Fibroblast of pulmonary artery (primary cell): ENCODE measurements at places on chromosomes 4 and X.

- DNase-seq, result no peak
These were observed 21.3 kb downstream of the ADGRG4 start for GRCh38 chrX:136322064-136322463.

DNA sequence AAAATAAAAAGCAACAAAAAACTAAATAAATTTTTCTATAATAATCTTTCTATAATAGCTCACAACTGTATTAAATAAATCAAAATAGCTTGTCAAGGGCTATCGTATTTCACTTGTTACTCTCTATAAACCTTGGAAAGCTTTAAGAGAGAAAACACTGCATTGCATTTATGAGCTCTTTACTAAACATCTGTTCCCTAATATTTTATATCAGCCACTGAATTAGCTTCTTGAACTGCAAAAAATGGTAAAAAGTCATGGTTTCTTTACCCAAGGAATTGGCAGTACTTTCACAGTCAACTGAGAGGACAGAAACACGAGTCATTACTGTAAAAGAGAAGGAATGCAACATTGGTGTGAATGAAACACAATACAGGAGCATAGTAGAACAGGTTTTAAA is 671.2 kb downstream of the PCDH18 start:
- peak; percentile 4 for DNase-seq

DNA sequence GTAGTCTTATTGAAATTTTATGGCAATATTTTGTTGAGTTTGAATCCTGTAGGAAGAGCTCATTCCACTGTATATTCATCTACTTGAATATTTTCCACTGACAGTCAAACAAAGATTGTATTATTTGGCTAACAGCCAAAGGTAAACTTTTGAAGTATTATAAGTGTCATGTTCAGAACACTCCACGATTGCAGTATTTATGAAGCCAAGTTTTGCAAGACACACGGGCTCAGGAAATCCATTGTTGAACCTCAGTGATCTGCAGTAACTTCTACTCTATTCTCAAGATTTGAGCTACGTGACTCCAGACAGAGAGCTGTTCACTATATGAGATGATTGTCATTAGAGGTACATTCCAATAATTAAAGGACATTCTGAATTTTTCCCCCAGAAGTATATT is 302.7 kb upstream of the ADGRL3 start:
- peak; percentile 13 for DNase-seq

DNA sequence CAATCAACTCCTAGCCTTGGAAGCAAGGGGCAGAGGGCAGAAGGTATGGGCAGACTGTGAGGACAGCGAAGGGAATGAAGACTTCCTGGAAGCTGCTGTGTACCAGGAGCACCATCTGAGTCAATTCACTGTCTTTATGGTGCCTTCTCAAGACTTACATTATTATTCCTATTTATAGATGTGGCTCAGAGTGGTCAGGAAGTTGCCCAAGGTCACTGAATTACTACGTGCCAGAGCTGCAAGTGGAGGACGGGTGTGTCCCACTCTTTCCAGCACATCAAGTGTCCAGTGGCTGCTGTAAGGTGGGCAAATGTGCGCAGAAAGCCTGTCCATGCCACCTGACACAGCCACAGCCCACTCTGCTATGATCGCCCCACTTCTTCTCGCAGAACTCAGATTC is 32.0 kb downstream of the SMPX start:
- no peak for DNase-seq

- no peak for DNase-seq
These were observed 287.3 kb downstream of the STK32B start for GRCh38 chr4:5338531-5338930.

DNA sequence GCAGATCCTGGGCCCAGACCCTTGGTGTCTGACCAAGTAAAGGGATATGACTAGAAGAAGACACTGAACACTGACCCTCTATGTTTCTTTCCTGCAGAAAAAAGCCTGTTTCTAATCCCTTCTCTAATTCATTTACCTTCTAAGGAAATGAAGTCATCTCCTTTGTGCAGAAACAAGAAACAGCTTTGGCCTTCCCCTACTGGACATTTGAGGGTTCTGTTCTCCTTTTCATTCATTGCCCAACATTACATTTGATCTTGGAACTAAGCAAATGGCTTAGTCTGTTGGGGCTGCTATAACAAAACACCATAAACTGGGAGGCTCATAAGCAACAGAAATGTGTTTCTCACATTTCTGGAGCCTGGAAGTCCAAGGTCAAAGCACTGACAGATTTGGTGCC is 20.0 kb downstream of the HCCS start:
- DNase-seq, result peak; percentile 3

- peak; percentile 49 for DNase-seq
These were observed 22.6 kb upstream of the CD38 start for GRCh38 chr4:15755321-15756155.

DNA sequence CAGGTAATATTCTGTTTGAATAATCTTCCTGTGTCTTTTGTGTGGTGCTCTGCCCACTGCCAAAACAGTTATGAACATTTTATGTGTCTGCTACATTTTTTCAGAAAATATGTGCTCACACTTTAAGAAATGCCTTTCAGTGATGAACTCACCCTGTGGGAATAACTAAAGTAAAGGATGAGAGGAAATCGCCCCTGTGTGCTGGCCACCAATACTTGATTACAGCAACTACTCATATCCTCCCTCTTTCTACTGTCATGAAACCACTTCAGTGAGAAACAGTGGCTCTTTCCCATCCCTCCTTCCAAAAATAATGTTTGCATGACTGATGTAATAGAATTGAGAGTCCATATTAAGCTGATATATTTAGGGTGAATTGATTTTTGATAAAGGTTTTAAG is 900.9 kb downstream of the RAB28 start:
- peak; percentile 75 for DNase-seq

DNA sequence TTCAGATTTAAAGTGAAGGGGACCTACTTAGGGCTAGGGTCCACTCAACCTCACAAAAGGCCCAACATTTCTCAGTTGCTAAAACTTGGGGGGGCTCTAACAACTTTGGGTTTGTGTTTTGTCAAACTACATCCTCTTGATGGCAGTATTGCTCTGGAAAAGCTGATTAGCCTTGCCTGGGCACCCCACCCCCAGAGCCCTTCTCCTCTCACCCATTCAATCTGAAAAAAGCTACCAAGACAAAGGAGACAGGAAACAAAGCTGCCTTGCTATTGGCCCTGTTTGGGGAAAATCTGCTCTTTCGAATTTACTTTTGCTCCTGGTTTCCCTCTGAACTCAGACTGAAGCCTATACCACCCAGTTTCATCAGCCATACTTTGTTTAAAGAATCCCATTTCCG is 195.2 kb upstream of the STK26 start:
- DNase-seq, result peak; percentile 7

GRCh38 chr4:62377245-62377644 is 1177.1 kb downstream of the ADGRL3 start:
- no peak for DNase-seq

GRCh38 chr4:76830612-76830963 is 67.4 kb downstream of the SOWAHB start:
- DNase-seq, result no peak

DNA sequence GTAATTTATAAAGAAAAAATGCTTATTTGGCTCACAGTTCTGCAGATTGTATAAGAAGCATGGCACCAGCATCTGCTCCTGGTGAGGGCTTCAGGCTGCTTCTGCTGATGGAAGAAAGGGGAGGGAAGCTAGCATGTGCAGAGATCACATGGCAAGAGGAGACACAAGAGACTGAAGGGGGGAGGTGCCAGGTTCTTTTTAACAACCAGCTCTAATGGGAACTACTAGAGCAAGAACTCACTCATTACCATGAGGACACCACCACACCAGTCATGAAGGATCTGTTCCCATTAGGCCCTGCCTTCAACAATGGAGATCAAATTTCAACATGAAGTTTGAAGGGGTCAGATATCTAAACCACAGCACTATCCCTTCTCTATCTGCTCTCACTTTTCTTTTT is 9.4 kb upstream of the COPS4 start:
- no peak for DNase-seq

GRCh38 chr4:26434030-26434639 is 56.1 kb downstream of the CCKAR start:
- DNase-seq, result peak; percentile 67

- no peak for DNase-seq
These were observed 959 bp upstream of the REST start for GRCh38 chr4:56906489-56907393.

- DNase-seq, result peak; percentile 15
These were observed 507 bp downstream of the MFAP3L start for GRCh38 chr4:170025523-170026252.

DNA sequence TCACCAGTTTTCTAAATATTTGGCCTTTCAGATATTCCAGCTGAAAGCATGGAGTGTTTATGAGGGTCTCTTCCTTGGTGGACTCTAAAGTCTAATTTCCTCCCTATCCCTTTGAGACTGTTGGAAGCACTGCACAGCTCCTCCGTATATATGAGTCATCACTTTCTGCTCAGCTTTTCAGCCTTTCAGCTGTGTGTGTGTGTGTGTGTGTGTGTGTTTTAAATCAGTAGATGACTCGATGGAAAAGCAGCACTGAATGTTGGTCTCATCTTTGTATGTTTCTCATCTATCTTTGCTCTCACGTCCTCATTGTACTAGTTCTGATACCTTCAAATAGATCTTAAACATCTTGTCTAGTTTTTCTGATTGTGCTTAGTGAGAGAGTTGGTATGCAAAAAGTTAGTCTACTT is 81.6 kb downstream of the ZFX start:
- DNase-seq, result peak; percentile 85

DNA sequence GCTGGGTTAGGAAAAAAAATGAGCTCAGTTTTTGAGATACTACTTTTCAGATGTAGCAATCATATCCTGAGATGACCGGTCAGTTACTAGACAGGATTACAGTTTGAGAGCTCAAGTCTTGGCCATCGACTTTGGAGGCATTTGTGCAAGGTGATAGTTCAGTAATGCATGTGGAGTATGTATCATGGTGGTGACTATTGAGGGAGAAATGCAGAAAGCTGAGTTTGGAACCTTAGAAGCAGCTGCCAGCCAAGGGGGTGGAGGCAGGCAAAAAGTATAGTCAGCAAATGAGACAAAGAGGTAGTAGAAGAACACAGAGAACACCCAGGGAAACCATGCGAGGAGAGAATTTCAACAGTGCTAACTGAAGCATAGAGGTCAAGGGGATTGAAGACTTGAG is 48.7 kb upstream of the SLC4A4 start:
- DNase-seq, result no peak

- peak; percentile 22 for DNase-seq
These were observed 224.5 kb upstream of the TAPT1 start for GRCh38 chr4:16450724-16451123.

DNA sequence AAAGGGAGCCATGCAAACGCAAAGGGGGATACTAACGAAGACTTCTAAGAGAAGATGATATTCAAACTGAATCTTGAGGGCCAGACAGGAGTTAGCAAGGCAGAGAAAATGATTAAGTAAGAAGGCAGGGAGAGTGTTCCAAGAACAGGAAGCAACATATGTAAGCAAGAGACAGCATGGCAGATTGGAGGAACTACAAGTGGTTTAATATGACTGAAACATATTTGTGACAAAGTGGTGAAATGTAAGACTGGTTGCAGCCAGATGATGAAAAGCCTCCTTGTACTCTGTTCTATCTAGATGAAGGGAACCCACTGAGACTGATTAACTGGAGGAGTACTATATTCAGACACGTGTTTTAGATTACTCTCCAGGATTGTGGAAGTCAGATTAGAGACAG is 116.6 kb upstream of the DIAPH2 start:
- DNase-seq, result no peak

- peak; percentile 44 for DNase-seq
These were observed 65.9 kb downstream of the FAT1 start for GRCh38 chr4:186657764-186658163.

- DNase-seq, result no peak
These were observed 501.0 kb downstream of the PPARGC1A start for GRCh38 chr4:23388699-23389395.

DNA sequence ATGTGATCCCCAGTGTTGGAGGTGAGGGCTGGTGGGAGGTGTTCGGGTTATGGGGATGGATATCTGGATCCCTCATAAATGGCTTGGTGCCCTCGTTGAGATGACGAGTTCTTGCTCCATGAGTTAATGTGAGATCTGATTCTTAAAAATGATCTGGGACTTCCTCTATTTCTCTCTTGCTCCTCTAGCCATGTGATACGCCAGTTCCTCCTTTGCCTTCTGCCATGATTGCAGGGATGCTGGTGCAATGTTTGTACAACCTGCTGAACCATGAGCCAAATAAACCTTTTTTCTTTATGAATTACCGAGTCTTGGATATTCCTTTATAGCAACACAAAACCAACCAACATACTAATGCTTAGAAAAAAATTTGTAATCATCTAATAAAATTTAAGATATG is 56.6 kb downstream of the STAP1 start:
- DNase-seq, result no peak

DNA sequence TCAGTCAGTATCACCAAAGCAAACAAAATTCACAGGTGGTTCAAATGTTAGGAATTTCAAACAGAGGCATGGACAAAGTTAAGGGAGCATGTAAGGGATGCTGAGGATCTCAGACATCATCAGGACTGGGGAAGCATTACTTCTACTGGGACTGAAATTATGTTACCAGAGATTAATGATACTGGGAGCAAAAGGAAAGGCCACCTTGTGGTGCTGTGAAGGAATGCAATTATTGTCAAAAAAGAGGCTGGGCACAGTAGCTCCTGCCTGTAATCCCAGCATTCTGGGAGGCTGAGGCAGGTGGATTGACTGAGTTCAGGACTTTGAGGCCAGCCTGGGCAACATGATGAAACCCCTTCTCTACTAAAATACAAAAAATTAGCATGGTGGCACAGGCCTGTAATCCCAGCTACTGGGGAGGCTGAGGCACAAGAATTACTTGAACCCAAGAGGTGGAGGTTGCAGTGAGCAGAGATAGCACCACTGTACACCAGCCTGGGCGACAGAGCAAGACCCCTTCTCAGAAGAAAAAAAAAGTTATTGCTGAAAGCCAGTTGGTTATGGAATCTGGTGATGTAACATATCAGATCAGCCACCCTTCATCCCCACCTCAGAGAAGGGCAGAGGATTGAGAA is 954.3 kb downstream of the PCDH7 start:
- peak; percentile 48 for DNase-seq

- DNase-seq, result no peak
These were observed 2.2 kb downstream of the PDE5A start for GRCh38 chr4:119626420-119626819.

DNA sequence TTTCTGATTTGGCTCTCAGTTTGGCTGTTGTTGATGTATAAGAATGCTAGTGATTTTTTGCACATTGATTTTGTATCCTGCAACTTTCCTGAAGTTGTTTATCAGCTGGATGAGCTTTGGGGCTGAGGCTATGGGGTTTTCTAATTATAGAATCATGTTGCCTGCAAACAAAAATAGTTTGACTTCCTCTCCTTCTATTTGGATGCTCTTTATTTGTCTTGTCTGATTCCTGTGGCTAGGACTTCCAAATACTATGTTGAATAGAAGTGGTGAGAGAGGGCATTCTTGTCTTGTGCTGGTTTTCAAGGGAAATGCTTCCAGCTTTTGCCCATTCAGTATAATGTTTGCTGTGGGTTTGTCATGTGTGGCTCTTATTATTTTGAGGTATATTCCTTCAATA is 734.7 kb upstream of the FAM241A start:
- no peak for DNase-seq

- DNase-seq, result peak; percentile 52
These were observed 1139.7 kb downstream of the PCDH18 start for GRCh38 chr4:136392576-136392975.

- DNase-seq, result no peak
These were observed 97.6 kb downstream of the FAM193A start for GRCh38 chr4:2634014-2634413.
